ENCODE measurements at places on chromosomes 3 and 15.

- no peak for DNase-seq
Measured at GRCh38 chr3:159749406-159749805, 239.2 kb upstream of the IL12A start.

- no peak for DNase-seq
Measured at GRCh38 chr3:116384717-116385116, 60.6 kb downstream of the LSAMP start.

GRCh38 chr3:104523136-104523535 is 843.6 kb upstream of the ALCAM start:
- DNase-seq, result no peak

GRCh38 chr3:168968609-168969008 is 694.9 kb downstream of the MECOM start:
- no peak for DNase-seq

DNA sequence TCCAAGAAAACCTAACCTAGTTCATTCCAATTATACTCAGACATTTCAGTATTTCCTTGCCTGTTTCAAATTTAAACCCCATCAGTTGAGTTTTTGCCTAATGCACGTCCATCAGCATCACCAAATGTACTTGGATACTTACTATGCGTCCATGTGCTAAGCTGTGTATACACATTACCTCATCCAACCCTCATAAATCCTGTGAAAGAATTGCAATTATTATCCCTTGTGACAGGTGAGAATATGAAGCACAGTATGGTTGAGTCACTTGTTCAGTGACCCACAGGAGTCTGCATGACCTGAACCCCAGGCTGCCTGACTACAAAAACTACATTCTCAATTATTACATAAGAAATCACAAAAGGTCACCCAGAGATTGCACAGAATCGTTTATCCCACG is 2.5 kb downstream of the OR5K2 start:
- no peak for DNase-seq

GRCh38 chr15:43775411-43775965 is 1.3 kb downstream of the ELL3 start:
- no peak for DNase-seq

GRCh38 chr3:189038773-189039745 is 132.7 kb upstream of the TPRG1 start:
- DNase-seq, result no peak

DNA sequence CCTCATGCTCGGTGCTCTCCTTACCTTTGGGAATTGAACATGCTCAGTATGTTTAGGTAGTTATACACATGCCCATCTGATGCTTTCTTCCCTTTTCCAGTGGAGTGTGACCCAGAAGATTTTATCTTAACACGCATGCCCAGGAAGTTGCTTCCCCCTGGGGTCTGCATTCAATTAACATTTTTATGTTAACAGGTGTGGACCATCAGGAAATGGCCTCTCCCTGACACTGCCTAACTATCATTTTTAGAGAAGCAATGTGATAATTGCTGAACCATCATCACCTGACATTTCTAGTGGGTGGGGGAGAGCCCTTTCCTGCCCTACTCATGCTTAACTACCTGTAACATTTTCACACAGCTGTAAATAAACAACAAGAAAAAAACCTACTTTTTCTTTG is 55.1 kb upstream of the TGFBR2 start:
- DNase-seq, result no peak

DNA sequence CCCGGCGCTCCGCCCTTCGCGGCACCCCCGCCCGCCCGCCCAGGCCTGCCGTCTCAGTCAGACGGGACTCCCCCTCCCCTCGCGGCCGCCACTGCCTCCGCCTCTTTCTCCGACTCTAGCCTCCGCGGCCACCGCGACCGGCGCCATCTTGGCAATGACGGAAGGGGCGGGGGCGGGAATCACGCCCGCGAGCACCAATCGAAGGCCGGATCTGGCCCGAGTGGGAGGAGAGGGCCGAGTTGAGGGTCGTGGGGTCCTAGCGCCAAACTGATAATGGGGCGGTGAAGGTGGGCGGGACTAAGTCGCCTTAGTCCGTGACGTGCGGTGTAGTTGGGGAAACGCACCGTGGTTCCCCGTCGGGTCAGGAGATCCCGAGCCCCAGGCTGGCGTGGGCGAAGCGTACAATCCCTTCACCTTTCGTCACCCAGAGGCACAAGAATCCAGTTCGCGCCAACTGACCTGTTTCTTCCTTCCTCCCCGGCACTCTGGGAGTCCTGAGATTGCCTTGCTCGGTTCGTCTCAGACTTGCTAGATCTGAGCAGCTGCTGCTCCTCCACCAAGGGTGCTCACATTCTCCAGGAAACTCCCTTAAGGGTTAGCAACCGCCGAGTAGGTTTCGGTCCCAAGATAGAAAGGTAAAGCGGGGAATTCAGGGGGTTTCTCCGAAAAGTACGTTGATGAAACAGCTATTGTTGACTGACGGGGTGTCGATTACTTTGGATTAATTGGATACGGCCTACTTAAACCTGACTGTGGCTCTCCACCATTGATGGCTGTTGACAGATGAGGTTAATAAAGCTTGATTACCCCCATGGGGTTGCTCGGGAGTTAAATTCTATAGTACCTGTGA is at the start of gene DENND4A:
TSS of gene DENND4A (minus strand) at position 156 of the 850 bp plus-strand sequence. CDS start 35,843 bp downstream, outside the sequence.
- DNase-seq, result peak; percentile 99

- DNase-seq, result no peak
Measured at GRCh38 chr3:187758318-187758955, 13.2 kb upstream of the BCL6 start.

- DNase-seq, result peak; percentile 90
Measured at GRCh38 chr3:100993309-100993708, at the start of gene ABI3BP. Gene ABI3BP (minus strand): TSS chr3:100993421. CDS start chr3:100993384, 37 bp downstream.

GRCh38 chr15:31135523-31135922 is 34.0 kb upstream of the TRPM1 start:
- DNase-seq, result no peak

GRCh38 chr3:80771085-80771484 is 990.4 kb downstream of the GBE1 start:
- DNase-seq, result no peak

DNA sequence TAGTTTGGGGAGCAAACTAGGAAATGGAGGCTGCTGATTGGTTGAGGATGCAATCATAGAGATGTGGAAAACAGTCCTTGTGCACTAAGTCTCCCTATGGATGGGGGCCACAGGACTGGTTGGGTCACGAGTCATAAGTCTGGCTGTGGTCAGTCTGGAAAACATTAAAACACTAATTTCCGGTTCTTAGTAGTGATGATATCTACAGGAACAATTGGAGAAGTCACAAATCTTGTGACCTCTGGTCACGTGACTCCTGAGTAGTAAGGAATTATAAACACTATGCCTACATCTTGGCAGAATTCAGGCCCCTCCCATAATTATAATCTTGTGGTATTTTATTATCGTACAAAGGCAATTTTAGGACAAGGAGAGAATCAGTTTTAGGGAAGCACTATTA is 317.3 kb upstream of the ARPP21 start:
- no peak for DNase-seq

- peak; percentile 68 for DNase-seq
Measured at GRCh38 chr3:48088056-48088748, 72.0 kb upstream of the MAP4 start.

Data from femur (tissue), 1 donor.